ENCODE measurements at places on chromosomes 2 and 18.

DNA sequence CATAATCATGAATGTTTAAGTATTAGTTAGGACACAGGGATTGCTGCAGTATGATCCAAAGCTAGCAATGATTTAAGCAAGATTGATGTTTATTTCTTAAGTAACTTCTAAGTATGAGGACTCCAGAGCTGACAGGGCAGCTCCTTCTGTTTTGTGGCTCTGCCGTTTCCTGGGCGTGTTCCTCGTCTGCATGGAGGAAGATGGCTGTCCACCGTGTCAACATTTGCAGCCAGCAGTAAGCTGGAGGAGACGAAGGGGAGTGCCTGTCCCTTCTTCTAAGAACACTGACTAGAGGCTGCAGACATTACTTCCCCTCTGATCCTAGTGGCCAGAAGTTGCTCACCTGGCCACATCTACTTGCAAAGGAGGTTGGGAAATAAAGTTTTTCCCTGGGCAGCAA lies 144.1 kb downstream of the MYO1B start:
- no peak for DNase-seq

GRCh38 chr2:37671009-37671815 lies at the start of gene CDC42EP3:
Gene CDC42EP3 (minus strand): TSS chr2:37671642. CDS start chr2:37646587, 25,055 bp downstream.
- DNase-seq: peak; percentile 83

DNA sequence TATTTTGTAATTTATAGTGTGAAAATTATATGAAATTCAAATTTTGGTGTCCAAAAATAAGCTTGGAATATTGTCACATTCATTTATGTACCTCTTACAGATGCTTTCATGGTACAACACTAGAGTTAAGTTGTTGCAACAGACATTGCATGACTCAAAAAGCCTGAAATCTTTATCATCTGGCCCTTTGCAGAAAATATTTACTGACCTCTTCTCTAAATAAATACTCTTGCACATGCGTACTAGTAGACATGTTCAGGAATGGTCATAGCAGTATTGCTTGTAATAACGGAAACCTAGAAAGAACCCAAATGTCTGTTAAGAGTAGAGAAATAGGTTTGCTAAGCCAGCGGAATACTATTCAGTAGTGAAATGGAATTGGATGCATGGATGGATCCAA lies 60.4 kb downstream of the GALNT1 start:
- DNase-seq: no peak

DNA sequence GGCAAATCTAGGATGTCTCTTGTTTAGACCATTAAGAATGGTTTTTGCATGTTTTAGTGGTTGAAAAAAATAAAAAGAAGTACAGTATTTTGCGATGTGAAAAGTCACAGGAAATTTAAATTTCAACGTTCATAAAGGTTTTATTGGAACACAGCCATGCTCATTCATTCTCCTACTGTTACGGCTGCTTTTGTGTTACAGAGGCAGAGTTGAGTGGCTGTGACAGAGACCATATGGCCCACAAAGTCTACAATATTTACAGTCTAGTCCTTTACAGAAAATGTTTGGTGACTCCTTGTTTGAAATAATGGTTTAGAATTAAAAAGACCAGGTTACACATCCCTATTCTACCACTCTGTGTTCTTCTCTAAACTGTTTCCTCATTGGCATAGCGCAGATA lies 48.1 kb downstream of the MYOM1 start:
- no peak for DNase-seq

DNA sequence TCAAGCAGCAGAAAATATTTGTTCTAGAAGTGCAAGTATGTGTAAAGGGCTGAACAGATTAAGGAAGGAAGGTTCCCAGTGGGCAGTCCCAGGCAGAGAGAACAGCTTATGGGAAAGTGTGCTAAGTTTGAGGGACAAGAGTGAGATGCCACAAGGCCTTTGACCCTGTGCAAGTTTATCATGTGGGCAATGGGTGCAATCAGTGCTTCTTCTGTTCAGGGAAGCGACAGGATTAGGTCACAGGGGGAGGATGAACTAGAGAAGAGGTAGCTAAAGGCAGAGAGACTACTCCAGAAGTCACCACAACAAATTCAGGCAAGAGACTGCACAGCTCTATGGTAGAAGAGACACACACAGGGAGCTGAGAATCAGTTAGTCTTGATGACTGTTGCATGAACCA lies 44.3 kb downstream of the LPIN2 start:
- DNase-seq: no peak

GRCh38 chr18:35671966-35672603 lies 90.5 kb downstream of the GALNT1 start:
- DNase-seq: no peak

DNA sequence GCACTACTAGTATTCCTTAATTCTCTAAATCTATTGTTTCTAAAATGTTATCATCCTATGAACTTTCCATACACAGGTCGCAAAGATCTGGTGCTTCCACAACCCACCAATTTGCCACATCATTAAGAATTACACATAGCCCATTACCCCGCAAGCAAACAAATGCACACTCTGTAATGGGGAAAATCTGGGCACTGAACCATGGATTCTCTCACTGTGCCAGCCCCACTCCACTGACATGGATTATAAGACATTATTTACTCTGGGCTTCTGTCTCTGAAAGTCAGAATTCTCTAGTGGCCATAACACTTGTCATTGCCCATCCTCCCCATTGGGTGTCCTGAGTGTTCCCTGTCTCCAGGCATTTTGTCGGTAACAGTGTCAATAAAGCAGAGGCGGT lies 537.1 kb downstream of the EPHA4 start:
- DNase-seq: no peak

DNA sequence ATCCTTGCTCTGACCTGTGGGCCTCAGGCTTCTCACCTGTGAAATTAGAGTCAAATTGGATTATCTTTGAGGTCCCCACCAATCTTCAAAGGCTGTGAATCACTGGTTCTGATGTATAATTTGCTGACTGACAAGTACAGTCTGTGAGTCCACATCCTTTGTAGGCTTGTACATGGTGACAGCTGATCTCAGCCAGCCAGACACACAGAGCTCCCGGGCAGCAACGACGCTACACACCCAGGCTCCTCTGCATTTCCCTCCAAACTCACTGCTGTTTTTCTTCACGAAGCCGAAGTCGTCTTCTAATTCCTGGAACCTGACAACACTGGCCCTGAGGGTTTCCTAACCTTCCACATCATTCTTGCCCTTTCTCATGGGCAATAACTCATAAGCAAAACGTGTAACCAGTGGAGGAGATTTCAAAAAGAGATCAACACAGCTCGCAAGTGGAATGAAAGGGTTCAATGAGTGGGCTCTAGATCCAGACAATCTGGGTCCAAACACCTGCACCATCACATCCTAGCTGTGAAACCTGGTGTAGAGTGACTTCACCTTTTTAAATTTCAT lies 37.9 kb upstream of the EVA1A start:
- no peak for DNase-seq

DNA sequence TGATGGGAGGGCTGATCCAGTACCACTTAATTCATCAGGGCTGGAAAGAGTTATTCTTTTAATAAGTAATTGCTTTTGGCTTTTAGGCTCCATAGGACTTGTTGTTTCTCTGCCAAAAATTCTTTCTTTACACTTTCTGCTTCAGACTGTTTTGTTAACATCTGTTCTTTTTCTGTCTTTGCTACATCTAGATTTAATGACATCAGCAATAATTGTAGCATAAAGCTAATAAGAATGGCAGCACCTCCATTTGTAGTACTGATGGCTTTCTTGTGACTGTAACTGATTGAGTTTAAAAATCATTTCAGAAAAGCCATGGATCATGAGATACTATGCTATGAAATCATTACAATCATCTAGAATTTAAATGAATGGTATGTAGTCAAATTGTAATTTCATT lies 46.4 kb upstream of the ACKR3 start:
- DNase-seq: no peak

- peak; percentile 85 for DNase-seq
Measured at GRCh38 chr2:69642709-69643601, 584 bp downstream of the AAK1 start.

DNA sequence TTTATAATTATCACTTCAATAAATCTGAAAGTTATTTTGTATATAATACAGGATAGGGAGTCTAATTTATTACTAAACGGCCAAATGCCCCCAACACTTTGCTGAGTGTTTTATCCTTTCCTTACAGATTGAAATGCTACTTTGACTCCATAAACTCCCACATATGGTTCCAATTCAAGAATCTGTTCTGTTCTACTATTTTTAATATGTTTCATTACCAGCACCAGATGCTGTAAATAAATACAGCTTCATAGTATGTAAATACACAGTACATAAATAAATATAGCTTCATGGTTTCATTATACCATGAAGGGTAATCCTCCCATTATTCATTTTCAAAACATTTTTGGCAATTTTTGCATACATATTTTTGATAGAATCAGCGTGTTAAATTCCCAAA lies 34.0 kb upstream of the MREG start:
- DNase-seq: no peak

- DNase-seq: no peak
Measured at GRCh38 chr2:219111375-219112061, 49.1 kb downstream of the NHEJ1 start.

DNA sequence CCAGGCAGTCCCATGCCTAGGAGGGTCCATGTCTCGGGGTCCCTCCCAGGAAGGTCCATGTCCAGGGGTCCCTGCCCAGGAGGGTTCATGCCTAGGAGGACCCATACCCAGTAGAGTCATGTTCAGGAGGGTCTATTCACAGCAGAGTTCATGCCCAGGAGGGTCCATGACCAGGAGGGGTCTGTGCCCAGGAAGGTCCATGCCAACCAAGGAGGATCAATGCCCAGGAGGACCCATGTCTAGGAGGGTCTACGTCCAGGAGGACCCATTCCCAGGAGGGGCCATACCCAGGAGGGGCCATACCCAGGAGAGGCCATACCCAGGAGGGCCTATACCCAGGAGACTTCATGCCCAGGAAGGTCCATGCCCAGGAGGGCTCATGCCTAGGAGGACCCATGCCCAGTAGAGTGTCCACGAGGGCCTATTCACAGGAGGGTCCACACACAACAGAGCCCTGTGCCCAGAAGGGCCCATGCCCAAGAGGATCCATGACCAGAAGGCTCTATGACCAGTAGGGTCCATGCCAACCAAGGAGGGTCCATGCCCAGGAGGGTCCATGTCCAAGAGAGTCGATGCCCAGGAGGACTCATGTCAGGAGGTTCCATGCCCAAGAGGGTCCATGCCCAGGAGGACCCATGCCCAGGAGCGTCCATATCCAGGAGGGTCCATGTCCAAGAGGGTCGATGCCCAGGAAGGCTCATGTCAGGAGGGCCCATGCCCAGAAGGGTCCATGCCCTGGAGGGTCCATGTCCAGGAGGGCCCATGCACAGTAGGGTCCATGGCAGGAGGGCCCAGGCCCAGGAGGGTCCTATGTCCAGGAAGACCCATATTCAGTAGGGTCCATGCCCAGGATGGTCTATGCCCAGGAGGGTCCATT lies 10.1 kb downstream of the GPR35 start:
- peak; percentile 28 for DNase-seq

DNA sequence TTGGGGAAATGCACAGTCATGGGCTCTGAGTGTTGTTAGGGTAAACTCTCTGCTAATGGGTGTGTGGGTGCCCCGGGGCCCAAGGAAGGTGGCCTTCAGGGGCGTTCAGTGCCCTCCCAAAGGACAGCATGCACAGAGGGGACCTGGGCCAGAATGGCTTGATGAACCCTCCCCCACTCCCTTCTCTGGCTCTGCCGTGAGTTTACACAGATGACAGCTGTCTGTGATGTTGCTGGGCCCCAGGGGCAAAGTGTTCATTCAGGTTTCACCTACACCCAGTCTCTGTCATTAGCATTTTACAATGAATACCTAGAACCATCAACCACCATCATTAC lies 3.2 kb downstream of the NPPC start:
- peak; percentile 9 for DNase-seq

- no peak for DNase-seq
Measured at GRCh38 chr18:30632071-30632698, 410.4 kb downstream of the DSC3 start.

- no peak for DNase-seq
Measured at GRCh38 chr2:16093639-16094529, 153.5 kb downstream of the MYCN start.

DNA sequence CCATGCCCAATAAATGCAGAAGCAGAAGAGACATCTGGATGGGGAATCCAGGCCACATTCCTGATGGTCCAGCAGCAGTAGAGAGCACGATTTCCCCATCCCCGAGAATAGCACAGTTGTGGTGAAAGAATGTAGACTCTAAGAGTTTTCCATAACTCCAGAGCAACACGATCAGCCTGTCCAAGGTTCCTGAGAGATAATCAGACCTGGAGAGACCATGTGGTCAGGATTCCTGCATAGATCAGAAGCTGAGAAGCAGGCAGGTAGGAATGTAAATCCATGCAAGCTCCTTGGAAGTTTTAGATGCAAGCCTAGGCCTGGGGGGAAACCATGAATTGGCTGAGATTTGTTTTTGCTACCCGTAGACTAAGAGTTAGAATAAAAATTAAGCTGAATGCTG lies 34.2 kb upstream of the PTPRM start:
- no peak for DNase-seq

GRCh38 chr2:215793747-215794595 lies 219.4 kb downstream of the MREG start:
- no peak for DNase-seq

DNA sequence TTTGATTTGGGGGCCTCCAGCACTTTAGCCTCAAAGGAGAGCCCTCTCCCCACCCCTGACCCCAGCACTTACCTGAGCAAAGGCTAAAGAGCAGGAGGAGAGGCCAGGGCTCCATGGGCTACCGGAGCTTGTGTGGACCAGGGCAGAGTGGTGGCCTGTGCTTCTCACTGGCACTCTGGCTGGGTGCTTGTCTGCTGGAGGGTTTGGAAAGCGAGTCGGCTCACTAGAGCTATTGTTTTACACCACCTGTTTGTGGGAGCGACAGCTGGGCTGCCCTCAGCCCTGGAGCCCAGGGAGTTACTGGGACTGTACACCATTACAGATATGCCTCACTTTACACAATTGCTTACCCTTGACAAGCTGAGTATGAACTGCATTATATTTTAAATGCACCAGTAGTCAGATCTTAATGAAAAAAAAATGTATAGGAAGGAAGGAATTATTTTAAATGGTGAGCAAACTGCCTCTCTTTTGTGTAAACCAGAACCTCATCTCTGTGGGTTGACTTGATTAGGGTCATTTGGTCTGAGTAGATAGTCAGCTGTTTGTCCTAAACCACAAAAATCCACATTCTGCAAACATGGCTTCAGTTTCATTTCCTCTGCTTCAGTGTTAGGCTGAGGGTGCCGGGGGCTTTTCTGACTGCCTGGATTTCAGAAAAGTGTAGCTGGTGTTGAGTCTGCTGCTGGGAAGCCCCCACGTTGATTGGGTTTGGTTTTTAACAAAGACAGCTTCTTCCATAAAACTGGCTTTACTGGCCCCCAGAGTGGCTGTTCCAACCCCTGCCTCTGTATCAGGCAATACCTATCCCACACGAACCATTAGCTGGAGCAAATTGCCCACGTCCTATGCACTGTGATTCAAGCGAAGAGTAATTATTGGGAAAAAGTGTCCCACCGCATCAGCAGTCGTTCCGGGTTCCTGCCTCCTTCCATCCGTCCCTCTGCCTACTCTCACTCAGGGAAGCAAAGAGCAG lies at the start of gene CHRNA1:
Gene CHRNA1, minus strand, starts transcription at position 193 of the 976 bp plus-strand sequence. Its CDS starts 78 bp downstream, at position 115.
- DNase-seq: no peak
